Stimulated activated CD4-positive, alpha-beta T cell treated with anti-CD3 and anti-CD28 coated beads, Interleukin-4, amount 100 ng/mL, for 4 hours (primary cell): ENCODE measurements at places on chromosomes 7 and 10.

DNA sequence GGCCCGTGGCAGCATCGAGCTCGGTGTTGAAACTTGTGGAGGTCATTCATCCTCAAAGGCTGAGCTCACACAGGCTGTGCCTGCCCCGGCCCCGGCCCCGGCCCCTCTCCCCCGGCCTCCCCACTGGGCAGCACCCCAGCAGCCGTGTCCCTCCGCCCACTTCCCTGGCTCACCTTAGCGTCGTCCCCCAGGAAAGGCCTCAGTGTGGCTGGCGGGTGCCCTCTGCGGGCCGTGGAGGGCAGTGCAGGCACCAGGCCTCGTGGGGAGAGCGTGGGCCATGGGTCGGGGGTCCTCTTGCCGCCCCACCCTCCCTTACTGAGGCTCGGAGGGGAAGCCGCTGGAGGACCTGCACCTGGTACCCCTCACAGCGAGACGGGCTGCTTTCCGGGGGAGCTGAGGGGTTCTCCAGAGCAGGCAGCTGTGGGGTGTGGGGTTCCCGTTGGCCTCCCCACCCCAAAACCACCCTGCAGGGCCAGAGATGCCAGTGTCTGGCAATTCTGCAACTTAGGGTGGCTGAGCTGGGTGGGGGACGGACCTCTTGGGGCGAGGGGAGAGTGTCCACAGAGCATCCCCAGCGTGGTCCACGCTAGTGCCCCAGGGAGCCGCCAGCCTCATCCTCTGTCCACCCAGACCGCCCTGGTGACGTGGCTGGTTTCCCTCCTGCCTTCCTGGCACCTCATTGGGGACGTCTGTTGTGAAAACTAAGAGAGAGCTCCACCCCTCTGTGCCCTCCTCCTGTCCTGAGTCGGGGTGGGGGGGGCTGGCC lies 44.2 kb upstream of the DPYSL4 start:
- peak; percentile 17 for DNase-seq

DNA sequence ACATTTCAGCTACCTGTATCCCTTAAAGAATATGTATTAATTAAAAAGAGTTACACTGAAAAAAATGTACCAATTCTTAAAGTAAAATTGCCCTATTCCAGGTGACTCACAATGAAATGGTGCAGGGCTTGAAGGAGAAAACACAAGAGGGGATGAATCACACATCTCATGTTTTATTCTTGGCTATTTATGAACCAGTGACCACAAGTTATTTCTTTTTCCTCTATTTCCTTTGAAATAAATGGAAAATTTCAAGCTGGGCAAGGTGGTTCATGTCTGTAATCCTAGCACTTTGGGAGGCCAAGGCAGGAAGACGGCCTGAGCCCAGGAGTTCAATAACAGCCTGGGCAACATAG lies 106.8 kb downstream of the UBE2H start:
- no peak for DNase-seq

DNA sequence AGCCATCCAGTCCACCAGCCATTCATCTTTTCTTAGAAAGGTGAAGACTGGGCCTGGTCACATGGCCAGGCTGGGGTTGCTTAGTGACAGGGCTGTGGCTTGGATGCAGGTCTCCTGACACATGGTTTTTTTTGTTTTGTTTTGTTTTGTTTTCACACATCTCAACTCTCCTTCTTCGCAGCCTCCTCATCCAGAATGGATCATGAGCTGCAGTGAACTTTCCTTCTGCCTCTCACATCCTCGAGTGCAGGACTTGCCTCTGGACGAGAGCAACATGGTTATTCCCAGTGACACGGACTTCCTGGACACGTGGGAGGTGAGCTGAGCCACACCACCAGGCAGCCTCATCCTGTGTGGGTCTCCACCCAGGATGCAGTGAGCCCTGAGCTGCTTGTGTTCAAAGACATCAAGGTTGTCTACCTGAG lies 9.5 kb downstream of the AKR1E2 start:
- no peak for DNase-seq

DNA sequence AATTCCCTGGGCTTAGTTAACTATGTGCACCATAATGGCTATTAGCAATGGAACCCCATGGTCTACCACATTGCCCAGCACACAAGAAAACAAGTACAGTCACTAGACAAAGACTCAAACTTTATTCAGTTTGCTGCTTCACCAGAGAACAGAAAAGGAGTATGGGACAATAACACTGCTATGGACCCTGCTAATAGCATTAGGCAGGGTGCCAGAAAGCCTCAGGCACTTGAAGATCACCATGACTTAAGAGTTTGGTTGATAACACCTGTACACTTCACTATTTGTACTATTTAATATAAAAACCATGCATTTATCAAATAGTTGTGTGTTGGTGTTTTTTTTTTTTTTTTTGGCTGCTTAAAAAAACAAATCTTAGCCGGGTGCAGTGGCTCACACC lies 159.6 kb downstream of the KMT2E start:
- no peak for DNase-seq

DNA sequence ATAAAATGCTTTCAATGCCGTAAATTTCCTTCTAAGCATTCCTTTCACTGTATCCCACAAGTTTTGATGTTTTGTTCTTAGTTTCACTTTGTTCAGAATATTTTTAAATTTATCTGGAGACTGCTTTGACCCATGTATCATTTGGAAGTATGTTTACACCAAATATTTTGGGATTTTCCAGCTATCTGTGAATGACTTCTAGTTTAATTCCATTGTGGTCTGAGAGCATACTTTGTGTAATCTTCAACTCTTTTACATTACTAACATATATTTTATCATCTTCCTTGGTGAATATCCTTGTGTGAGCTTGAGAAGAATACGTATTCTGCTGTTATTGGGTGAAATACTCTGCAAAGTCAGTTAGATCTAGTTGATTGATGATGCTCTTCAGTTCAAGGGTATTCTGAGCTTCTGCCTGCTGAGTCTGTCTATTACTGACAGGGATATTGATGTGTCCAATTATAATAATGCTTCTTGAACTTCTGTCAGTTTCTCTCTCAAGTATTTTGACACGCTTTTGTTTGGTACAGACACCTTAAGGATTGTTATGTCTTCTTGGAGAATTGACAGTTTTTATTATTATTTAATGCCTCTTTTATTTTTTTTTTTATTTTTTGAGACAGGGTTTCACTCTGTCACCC lies 31.6 kb downstream of the MKLN1 start:
- DNase-seq, result no peak
